G401 (cell line): ENCODE measurements at places on chromosomes 5 and 9. TPM values are rescaled to one million over a fixed set of nuclear protein-coding genes. Genes with fewer than 3 reads are reported as not detected.

DNA sequence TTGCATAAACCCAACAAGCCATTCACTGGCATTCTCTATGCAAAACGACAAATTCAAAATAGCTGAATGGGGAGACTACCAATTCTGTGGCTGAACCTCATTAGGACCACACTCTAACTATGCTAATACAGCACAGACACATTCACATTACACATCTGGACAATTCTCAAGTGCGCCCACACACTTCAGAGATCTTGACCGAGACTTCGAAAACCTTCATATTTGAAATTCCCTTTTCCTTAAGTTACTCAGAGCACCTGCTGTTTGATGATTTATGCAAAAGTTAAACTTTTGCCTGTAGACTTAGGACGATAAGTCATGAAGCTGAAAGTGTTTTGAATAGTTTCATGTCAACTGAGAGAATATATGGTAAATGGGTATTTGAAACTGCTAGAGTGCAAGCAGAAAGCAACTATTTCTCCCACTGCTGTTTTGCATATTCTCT, 111.9 kb downstream of the FBN2 start:
- DNase-seq = no peak

GRCh38 chr9:95666096-95666784, 149.5 kb upstream of the PTCH1 start:
- peak; percentile 2 for DNase-seq

DNA sequence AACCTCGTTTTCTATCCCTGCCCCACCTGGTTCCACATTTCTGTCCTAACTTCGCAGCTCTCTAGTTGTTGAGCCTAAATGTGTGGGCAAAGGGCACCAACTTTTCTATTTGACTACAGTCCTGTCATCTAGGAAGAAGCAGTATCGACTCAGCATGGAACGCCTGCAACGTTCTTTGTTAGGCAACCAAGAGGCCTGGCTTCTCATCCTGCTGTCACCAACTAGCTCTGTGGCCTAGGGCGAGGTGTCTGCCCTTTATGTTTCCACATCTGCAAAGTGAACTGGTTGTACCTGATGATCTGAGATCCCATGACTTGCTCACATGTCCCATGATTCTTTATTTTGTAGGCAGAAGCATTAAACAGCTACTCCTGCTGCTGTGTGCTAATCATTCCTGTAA, 248.9 kb downstream of the ADAMTSL1 start:
- DNase-seq = no peak

- DNase-seq = no peak
These were observed 14.2 kb downstream of the GADD45G start for GRCh38 chr9:89619019-89619418.

- no peak for DNase-seq
These were observed 23.7 kb downstream of the RXRA start for GRCh38 chr9:134349936-134350335.

DNA sequence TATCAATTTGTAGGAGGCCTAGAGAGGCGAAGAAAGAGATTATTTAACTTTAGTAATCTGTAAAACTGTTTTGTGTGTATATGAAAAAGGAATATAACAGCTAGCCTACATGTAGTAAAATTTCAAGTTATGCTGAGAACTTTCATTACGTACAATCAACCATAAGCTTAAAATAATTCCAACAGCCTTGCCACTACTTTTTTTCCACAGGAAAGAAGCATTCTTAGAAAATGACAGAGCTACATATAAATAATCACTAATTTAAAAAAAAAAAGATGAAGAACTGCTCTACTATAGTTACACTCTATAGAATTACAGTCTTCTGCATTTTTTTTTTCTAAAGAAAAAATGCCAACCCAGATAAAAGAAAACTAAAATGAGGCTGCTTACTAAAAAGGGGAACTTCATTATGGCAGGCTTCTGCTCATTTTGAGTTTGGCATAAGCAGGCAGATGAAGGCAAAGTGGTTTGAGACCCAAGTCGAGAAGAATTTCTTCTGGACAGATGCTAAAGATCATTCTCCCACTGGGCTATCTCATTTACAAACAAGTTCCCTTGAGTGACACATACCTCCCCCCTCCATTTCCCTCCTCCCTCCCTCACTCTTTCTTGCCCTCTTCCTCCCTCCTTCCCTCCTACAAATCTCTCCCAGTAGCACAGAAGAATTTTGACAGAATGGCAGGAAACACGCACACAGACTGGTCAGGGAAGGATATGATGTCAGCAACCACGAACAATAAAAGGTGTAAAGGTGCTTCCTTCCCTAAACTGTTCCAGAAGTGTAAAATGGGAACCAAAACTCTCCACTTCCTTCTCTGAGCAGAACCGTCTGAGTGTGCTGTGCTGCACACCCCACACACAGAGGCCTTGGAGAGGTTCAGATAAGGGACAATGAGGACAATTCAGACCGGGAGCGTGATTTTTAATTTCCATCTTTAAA, 56.1 kb downstream of the MEF2C start:
- peak; percentile 35 for DNase-seq

The LURAP1L gene
- not detected in 2 replicates for total RNA-seq

The ITK gene
- total RNA-seq = not detected in 2 replicates

The WNK2 gene
- total RNA-seq = 5.8 and 8.9 TPM in 2 replicates

The CHSY3 gene
- 0.06 TPM in 1 of 2 replicates, not detected in the other for total RNA-seq

The POLK gene
- total RNA-seq = 14.4 and 14.5 TPM in 2 replicates
